Activated CD8-positive, alpha-beta memory T cell treated with anti-CD3 and anti-CD28 coated beads, Interleukin-2, amount 50 U/mL, for 4 hours (primary cell): ENCODE measurements at places on chromosomes 6 and 20.

GRCh38 chr6:168294901-168295300, 24.7 kb downstream of the DACT2 start:
- no peak for DNase-seq

DNA sequence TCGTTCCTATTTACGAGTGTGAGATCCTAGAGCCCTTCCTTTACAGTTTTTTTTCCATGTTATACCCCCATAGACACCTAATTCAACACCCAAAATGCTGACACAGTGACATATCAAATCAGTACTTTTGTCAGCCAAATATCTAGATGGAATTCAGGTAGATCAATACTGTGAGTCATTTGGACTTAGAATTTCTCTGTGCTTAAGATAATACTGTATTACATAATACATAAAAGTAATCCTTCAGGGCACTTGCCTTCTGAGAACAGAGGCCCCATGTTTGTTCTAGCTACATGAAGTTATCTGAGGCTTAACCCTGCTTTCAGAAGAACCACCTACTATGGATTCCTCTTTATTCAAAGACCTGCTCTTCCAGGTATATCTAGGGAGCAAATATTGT, 623.1 kb downstream of the PHF3 start:
- DNase-seq = no peak

- DNase-seq = no peak
These were observed 13.2 kb downstream of the RNF146 start for GRCh38 chr6:127279815-127280214.

GRCh38 chr6:96211341-96211740, 195.6 kb downstream of the FUT9 start:
- DNase-seq = no peak

GRCh38 chr20:1331801-1332453, 3.0 kb upstream of the SDCBP2 start:
- DNase-seq = no peak

DNA sequence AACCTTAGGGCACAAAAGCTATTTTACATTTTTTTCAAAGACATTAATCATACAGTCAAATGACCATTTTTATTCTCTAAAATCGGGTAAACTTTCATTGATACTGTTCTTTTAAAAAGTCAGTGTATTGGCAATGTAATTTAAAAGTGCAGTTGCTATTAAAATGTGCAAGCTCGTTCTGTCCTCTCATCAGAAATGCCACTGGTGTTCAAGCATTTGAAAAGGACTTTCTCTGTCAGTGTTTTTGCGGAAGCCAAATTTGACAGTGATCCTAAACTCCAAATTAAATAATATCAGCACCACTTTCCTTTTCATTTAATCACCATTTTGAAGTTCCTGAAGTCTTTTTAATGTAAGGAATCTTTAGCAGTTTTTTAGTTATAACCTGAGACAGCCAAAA, 69.6 kb downstream of the AFG1L start:
- no peak for DNase-seq
